ENCODE measurements at places on chromosomes 5 and 9. TPM values are rescaled to one million over a fixed set of nuclear protein-coding genes. Genes with fewer than 3 reads are reported as not detected.
A peak's percentile ranks its signal among the peaks of the same experiment; 100 is the strongest.

CNTNAP3 gene
- total RNA-seq, result not detected

DNA sequence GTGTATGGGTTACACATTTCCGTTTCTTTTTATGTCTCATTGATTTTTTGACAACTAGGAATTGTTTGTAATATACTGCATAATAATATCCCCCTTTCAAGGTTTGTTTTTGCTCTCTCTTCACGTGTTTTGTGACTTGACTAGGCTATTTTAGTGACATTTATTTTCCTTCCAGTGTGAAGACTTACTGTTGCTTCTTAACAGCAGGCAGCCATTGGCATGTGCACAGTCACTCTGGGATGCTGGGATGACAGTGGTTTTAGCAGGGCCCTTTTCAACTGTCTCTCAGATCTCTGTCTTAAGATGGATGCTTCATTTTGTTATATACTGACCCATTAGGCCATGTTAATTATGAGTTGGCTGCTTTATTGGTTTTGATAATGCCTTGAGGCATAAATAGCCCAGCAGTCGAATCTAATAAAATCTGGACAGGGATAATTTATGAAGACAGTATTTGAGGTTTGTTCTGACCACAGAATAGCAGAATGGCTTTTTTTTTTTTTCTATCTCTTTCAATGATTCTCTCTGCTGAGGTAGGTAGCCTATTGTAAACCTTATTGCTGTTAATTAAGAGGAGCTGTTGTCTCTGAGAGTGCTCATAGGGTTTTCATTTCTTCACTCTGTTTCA is 536.0 kb downstream of the GABRG2 start:
- H3K4me3 ChIP-seq, result no peak overlapping the region
- no peaks in the 10 kb centered on the region for H3K36me3 ChIP-seq
- no peaks in the 10 kb centered on the region for H3K4me1 ChIP-seq
- H3K27ac ChIP-seq, result no peak overlapping the region
- DNase-seq, result no peak

DNA sequence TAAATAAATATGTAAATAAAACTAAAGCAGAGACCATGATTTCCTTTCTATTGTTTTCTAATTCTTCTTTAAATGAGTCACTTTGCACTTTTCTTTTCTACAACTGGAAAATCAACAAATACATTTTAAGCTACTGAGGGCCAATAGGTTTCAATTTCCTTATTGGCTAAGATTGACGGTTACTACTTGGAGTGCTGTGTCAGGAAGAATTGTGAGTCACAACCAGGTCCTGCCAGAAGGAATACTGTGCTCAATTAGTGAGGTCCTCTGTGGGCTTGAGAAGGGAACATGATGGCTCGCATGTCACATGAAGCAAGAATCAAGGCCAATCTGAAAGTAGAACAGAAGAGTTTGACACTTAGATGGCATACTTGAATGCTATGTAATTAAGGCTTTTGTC is 110.8 kb downstream of the HMHB1 start:
- H3K36me3 ChIP-seq, result no peaks in the 10 kb centered on the region
- H3K27ac ChIP-seq, result no peak overlapping the region
- no peaks in the 10 kb centered on the region for H3K4me1 ChIP-seq
- no peak overlapping the region for H3K4me3 ChIP-seq
- DNase-seq, result no peak

GRCh38 chr5:1667648-1668140 is 131.9 kb downstream of the MRPL36 start:
- no peaks in the 10 kb centered on the region for H3K36me3 ChIP-seq
- H3K4me3 ChIP-seq, result peak overlapping the region; percentile 27
- H3K27me3 ChIP-seq, result peaks cover 5% of the 10 kb centered on the region
- H3K4me1 ChIP-seq, result peaks cover 21% of the 10 kb centered on the region
- no peak overlapping the region for H3K27ac ChIP-seq
- no peak for DNase-seq

DNA sequence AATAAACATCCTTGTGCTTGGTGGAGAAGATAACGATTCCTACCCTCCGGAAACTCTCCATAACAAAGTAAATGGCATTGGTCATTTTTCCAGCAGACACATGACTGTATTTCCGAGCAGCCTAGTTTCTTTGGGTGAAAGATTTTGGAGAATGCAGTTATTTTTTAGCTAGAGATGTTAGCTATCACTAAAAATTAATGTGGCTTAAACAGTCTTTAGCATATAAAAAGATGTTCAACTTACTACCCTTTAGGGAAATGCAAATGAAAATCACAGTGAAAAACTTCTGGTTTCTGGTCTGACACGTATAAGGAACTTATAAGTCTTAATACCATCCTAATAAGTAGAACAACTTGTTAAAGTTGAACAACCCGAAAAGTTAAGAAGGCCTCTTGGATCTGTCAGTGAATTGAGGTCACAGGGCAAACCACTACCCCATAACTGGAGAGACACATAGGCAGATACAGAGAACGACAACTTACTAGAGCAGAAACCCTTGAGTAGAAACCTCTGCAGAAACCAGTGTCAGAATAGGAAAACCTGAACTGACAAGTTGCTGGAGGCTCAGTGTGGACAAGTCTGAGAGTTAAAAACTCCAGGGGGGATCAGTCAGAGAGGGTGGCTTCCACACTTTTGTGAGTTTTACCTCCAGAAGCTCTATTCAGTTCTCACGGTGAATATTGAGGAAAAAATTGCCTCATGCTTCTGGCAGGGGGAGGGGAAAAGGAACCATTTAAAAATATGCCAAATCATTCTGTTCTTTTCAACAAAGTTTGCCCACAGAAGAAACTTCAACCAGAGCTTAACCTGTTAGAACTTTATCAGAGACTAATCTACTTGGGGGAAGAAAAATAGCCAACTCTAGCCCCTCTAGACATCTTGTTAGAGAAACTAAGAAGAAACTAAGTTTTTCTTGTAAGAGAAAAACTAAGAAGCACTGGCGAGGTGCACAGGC is 325.2 kb upstream of the RPS23 start:
- no peaks in the 10 kb centered on the region for H3K4me1 ChIP-seq
- no peak overlapping the region for H3K27ac ChIP-seq
- no peaks in the 10 kb centered on the region for H3K27me3 ChIP-seq
- H3K4me3 ChIP-seq, result no peak overlapping the region
- no peaks in the 10 kb centered on the region for H3K36me3 ChIP-seq
